T-cell (primary cell): ENCODE measurements at places on chromosomes 16 and 17.

GRCh38 chr17:3896108-3896967, 3.5 kb upstream of the CAMKK1 start:
- H3K27me3 ChIP-seq = no peaks in the 10 kb centered on the region
- no peak overlapping the region for H3K4me3 ChIP-seq
- H3K4me1 ChIP-seq = peaks cover 20% of the 10 kb centered on the region
- no peak for DNase-seq
- H3K27ac ChIP-seq = no peak overlapping the region

DNA sequence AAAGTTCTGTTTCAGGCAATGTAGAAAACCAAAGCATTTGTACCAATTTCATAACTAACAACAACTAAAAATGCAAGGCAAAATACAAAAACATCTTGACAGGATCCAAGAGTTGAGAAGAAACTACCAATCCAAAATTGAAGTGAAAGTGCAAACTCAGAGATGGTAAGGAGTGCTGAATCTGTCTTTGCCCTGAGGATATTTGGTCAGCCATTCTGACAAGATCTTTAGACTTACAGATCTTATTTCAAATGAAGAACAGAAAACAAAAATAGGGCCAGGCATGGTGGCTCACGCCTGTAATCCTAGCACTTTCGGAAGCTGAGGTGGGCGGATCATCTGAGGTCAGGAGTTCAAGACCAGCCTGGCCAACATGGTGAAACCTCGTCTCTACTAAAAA, 412.8 kb downstream of the ZFHX3 start:
- H3K4me1 ChIP-seq = no peaks in the 10 kb centered on the region
- H3K36me3 ChIP-seq = no peaks in the 10 kb centered on the region
- no peak overlapping the region for H3K27ac ChIP-seq
- no peak overlapping the region for H3K4me3 ChIP-seq
- H3K27me3 ChIP-seq = no peaks in the 10 kb centered on the region

- DNase-seq = no peak
- no peaks in the 10 kb centered on the region for H3K27me3 ChIP-seq
- no peaks in the 10 kb centered on the region for H3K36me3 ChIP-seq
- H3K4me3 ChIP-seq = no peak overlapping the region
- H3K4me1 ChIP-seq = peaks cover 34% of the 10 kb centered on the region
Observed at GRCh38 chr16:66512272-66513110, 37.4 kb downstream of the TK2 start.

DNA sequence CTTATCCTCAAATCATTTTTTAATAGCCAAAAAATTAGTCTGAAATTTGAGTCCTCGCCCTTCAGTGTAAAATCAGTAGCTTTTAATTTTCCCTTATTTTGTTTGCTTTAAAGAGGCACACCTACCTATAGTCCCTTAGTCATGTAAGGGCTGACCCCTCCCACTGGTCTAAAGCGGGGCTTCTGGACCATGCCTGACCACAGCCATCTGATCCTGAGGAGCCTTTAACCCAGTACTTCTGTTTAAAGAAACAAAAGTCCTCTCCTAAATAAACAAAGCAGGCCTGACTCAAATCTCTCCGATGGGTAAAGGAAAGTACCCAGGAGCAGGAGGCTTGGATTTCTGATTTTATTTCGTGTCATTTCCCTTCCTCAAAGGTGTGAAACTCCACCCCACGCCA, 92.0 kb upstream of the CCL2 start:
- peaks cover 7% of the 10 kb centered on the region for H3K27me3 ChIP-seq
- no peak overlapping the region for H3K4me3 ChIP-seq
- no peaks in the 10 kb centered on the region for H3K4me1 ChIP-seq
- no peak overlapping the region for H3K27ac ChIP-seq

DNA sequence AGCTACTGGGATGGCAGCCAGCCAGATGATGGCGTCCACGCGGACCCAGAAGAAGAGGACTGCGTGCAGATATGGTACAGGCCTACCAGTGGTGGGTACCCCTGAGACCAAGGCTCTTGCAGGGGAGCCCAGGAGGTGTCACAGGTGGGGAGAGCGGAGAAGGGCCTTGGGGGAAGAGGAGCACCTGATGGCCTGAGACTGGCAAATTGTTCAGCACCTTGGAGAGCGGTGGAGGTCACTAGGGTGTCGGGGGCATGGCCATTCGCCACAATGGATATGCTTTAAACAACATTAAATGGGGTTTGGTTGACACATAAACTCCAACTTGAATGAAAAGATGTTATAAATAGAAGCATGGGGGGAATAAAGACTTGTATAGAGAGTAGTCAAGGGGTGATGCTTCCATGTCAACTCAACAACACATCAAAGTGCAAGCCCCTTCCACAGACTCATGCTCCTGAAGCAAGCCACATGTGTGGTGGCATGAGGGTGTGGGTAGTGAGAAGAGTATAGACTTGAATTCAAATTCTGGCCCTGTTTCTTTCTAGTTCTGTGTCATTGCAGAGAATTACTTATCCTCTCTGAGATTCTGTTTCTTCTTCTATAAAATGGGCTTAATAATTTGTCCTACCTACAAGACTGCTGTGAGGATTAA, 22.2 kb downstream of the CLEC19A start:
- no peak overlapping the region for H3K4me3 ChIP-seq
- H3K27ac ChIP-seq = no peak overlapping the region

DNA sequence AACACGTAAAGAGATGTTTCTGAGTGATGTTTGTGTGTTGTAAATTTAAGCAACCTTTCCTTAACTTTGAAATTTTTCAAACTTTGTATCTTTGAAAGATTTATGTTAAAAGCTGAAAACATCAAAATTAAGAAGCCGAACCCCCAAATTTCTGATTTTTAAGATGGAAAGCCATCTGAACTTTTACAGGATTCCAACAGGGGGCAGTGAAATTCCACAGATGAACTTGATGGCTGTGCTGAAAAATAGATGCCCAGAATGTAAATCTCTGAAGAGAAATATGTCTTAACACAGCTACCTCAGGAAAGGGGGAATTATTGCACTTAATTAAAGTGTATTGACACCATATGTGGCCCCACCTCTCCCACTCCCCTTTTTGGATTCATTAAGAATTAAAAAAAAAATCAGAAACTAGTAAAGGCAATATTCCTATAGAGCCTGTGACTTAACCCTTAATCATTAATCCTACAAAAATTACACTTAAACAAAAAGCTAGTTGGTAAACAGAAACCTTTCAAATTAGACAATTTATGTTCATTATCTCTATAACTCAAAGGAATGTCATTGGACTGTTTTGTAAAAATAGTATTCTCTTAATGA, 597.9 kb downstream of the KCNJ2 start:
- no peaks in the 10 kb centered on the region for H3K4me1 ChIP-seq
- H3K27ac ChIP-seq = no peak overlapping the region
- no peak overlapping the region for H3K4me3 ChIP-seq

DNA sequence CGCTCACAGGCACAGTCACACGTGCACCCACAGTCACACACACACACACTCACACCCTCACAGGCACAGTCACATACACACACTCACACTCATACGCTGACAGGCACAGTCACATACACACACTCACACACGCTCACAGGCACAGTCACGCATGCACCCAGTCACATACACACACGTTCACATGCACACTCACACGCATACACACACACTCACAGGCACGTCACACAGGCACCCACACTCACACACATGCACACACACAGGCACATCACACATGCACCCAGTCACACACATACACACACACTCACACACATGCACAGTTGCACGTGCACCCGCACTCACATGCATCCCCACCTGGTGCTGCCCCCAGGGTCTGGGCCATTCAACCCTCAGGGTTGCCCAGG, 46.1 kb upstream of the CBFA2T3 start:
- DNase-seq = no peak
- H3K36me3 ChIP-seq = no peaks in the 10 kb centered on the region
- H3K27me3 ChIP-seq = no peaks in the 10 kb centered on the region
- H3K4me3 ChIP-seq = no peak overlapping the region

DNA sequence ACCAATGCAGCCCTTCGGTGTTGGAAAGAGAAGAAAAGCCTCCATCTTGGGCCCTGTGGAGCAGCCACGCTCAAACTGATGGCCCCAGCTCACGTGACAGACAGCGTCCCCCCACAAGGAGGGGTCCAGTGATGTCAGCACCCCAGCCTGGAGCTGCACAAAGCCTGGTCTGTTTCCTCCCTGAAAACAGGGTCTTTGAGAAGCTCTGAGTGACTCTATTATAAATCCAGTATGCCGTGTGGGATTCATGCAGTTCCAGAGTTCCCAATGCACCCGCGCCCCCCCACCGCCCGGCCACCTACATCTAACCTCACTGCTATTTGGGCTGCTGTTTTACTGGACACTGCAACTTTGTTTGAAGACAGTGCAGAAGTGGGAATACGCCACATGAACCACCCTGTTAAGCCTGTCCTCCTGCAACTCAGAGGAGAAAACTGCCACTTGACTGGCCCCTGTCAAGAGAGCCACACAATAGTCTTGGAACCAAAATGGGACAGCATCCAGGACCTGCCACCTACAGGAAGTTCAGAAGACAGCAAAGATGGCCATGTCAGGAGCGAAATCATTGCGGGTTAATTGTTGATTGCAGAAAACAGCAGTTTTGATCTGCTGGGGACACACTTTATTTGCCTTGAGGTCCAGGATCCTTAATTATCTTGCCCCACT, 33.1 kb downstream of the PMP22 start:
- H3K36me3 ChIP-seq = no peaks in the 10 kb centered on the region
- H3K4me3 ChIP-seq = no peak overlapping the region
- no peak overlapping the region for H3K27ac ChIP-seq

GRCh38 chr16:1781758-1782407, 488 bp downstream of the SPSB3 start:
- DNase-seq = no peak
- H3K27me3 ChIP-seq = no peaks in the 10 kb centered on the region
- peak overlapping the region; percentile 29 for H3K27ac ChIP-seq
- H3K4me1 ChIP-seq = peaks cover 2% of the 10 kb centered on the region

GRCh38 chr16:17154981-17155380, 315.8 kb downstream of the XYLT1 start:
- H3K27ac ChIP-seq = no peak overlapping the region
- H3K4me1 ChIP-seq = no peaks in the 10 kb centered on the region
- no peak for DNase-seq
- H3K4me3 ChIP-seq = no peak overlapping the region
- H3K27me3 ChIP-seq = no peaks in the 10 kb centered on the region

DNA sequence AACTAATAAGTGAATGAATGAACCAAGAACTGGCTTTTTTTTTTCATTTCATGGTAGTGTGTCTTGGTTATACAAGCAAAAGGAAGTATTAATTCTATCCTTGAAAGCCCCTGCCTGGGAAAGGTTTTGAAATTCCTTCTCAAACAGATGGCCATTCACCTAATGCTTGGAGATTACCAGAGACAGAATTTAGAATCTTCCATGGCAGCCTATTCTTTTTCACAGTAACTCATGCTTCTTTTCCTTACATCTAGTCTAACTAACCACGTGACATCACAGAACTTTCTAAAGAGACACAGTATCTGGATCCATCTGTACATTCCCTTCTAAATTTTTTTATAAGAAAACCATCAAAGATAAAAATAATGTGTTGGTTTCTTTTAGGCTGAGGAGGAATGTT, 151.6 kb downstream of the FTO start:
- peaks cover 3% of the 10 kb centered on the region for H3K36me3 ChIP-seq
- DNase-seq = no peak
- no peaks in the 10 kb centered on the region for H3K4me1 ChIP-seq
- no peaks in the 10 kb centered on the region for H3K27me3 ChIP-seq

- H3K27me3 ChIP-seq = peaks cover 68% of the 10 kb centered on the region
- H3K36me3 ChIP-seq = no peaks in the 10 kb centered on the region
- no peak overlapping the region for H3K4me3 ChIP-seq
- H3K4me1 ChIP-seq = peaks cover 2% of the 10 kb centered on the region
- DNase-seq = no peak
Observed at GRCh38 chr16:88920618-88921590, 54.4 kb upstream of the PABPN1L start.

DNA sequence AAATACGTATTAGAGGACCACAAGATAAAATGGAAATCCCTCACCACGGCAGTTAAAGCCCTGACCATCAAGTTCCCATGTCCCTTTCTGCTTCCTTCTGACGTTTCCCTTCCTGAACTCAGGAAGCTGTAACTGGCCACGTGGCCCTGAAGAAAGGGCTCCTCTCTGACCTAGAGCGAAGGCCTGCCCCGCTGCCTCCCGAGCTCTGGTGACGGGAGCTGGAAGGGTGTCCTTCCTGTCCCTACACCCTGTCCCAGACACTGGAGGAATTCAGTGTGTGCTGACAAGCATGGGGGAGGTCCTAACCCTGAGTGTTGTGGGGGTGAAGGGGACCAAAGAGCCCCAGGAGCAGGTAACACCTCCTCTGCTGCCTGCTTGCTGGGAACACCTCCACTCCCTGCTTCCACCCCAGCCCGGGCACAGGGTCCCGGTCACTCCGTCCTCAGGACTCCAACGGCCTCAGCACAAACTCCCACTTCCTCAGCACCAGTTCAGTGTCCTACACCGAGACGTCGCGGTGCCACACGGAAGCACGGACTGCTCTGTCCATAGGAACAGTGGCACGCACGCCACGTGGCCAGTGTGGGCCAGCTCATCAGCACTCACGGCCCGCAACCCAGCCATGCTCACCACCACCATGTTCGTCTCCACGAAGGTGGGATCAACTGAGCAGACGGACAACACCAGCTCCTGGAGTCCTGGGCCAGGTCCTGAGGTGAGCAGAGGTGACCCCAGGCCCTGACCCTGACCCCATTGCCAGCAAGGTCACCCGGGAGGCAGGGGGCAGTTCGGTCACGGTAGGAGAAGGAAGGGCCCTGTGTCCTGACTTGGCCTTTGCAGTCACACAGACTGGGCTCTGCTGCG, 16.9 kb downstream of the TMEM235 start:
- H3K27ac ChIP-seq = no peak overlapping the region
- peaks cover 16% of the 10 kb centered on the region for H3K27me3 ChIP-seq

DNA sequence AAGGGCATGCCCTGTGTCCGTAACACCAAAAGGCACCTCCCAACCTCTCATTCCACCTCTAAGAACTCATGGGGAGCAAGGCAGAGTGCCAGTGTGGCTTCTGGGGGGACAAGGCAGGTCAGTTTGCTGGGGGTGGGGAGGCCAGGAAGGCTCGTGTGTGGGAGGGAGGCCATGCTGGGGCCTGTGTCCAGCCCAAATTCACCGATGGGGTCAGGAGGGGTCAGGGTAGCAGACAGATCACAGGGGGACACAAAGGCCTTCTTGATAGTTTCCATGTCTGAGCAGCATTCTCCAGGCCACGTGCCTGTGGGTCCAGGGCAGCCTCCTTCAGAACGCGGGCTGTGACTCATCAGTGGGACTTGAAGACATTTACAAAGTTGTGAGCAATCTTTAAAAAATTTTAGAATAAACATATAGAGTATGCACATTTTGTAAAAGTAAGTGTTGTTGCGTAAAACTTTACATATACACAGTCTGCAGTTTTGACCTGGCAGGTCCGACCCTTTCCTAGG, 20.9 kb downstream of the SPACA3 start:
- no peak overlapping the region for H3K27ac ChIP-seq
- no peak overlapping the region for H3K4me3 ChIP-seq
- no peaks in the 10 kb centered on the region for H3K27me3 ChIP-seq
- no peaks in the 10 kb centered on the region for H3K4me1 ChIP-seq
- H3K36me3 ChIP-seq = no peaks in the 10 kb centered on the region

GRCh38 chr16:66900721-66901441, 17.8 kb downstream of the CDH16 start:
- DNase-seq = no peak
- no peak overlapping the region for H3K27ac ChIP-seq
- no peaks in the 10 kb centered on the region for H3K4me1 ChIP-seq
- no peak overlapping the region for H3K4me3 ChIP-seq

- H3K27me3 ChIP-seq = no peaks in the 10 kb centered on the region
- peaks cover 22% of the 10 kb centered on the region for H3K36me3 ChIP-seq
- H3K4me1 ChIP-seq = peaks cover 33% of the 10 kb centered on the region
Observed at GRCh38 chr16:30110661-30111060, 2.7 kb downstream of the GDPD3 start.
